ENCODE measurements at places on chromosomes 4 and X.

DNA sequence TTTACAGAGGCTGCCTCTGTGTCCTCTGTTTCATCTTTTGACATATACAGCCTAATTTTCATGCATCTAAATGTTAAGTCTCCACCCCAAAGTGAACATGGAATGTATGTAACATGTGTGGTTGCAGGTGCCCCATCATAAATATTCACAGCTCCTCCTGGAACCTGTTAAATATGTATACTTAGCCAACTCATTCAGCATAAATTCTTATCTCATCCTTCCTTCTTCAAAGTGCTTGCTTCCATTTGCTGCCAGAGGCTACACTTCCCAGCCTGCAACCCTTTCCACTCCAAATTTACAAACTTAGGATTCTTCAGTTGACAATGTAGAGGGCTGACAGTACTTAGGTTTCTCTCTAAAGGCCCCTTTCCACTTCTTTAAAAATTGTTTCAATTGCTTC is 60.6 kb downstream of the F8 start:
- DNase-seq, result no peak

DNA sequence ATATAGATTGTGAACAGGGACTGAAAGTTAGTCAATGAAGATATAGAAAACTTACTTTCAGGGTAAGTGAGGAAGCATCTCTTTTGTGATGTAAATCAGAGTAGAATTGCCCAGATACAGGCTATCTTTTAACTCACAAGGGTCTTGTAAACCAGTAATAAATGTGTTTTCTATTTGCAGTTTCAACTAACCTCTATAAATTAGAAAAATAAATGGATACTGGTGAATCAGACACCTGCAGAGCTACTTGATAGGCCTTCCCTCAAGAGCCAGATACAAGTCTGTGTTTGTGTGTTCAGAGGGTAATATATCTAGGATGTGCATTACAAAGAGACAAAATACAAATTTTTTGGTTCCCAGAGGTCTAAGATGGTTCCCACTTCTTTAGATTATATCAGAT is 82.9 kb downstream of the DCLK2 start:
- DNase-seq, result no peak

DNA sequence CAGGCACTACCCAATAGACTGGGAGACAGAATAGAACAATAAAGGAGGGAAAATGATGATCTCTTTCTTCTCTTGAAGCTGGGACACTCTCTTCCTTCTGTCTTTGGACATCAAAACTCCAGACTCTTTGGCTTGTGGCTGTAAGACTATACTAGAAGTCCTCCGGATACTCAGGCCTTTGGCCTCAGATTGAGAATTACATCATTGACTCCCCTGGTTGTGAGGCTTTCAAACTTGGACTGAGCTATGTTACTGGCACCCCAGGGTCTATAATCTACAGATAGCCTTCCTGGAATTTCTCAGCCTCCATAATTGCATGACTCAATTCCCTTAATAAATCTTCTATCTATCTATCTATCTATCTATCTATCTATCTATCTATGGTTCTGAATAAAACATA is 294.2 kb upstream of the CT83 start:
- DNase-seq, result no peak

- no peak for DNase-seq
Observed at GRCh38 chrX:116806288-116806802, 343.6 kb upstream of the CT83 start.

DNA sequence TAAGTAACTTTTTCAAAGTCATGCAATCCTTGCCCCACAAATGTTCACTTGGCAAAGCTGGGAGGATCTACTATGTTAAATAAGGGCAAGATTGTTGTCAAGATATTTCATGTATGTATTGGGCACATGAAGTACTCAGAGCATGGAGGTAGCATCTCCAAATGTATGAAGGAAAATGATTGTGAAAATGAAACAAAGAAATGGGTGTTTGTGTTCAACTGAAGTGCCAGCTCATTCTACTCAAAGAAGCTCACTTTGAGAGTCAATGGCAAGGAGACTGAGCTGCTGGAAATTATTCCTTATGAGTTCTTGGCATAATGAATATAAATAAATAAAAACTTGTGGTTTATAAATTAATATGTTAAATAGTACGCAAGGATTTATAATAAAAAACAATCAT is 124.5 kb upstream of the ARSJ start:
- DNase-seq, result no peak

GRCh38 chr4:30386266-30386895 is 333.8 kb upstream of the PCDH7 start:
- DNase-seq, result no peak
